ENCODE measurements at places on chromosomes 7 and 10.

DNA sequence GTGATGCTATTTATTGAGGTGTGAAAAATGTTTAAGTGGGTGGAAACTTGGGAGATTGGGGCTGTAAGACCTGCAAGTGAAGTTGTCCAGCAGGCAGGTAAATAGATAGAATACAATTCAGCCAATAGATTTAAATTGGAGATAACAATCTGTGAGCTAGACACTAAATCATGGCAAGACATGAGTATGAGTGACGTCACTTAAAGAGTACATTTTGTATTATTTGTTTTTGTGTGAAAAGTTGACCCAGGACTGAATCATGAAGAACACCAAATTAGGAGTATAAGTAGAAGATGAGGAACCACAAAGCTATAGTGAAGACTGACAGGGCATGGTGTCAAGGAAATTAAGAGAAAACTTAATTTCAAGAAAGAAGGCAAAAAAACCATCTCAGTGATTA is 249.1 kb upstream of the SEMA3C start:
- no peak for DNase-seq

- DNase-seq: no peak
Observed at GRCh38 chr10:13853854-13854253, 267.1 kb downstream of the PRPF18 start.

GRCh38 chr7:17554341-17555015 is 256.0 kb downstream of the AHR start:
- DNase-seq: no peak

GRCh38 chr10:58757352-58758065 is 244.8 kb downstream of the BICC1 start:
- no peak for DNase-seq

GRCh38 chr10:14089556-14090292 is 241.0 kb downstream of the FRMD4A start:
- DNase-seq: no peak

GRCh38 chr10:76883596-76883995 is 754.0 kb downstream of the KCNMA1 start:
- DNase-seq: no peak

- no peak for DNase-seq
Observed at GRCh38 chr10:14123139-14123538, 207.6 kb downstream of the FRMD4A start.

DNA sequence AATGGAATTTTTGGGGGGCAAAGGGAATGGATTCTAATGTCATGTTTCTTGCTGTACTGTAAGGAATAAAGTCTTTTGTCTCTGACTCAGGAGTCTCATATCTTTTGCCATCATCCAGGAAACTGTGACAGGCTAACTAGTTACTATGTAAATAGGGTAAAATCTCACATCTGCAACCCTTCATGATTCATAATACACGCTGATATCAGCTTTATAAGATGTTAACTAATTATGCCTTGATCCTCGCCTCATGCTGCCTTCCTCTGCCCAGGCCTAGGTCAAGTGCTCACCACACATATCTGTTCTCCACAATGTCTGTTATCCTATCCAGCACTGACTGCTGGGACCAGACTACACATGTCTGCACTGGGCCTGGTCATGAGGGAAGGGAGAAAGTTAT is 81.3 kb upstream of the CXCL12 start:
- DNase-seq: no peak

GRCh38 chr10:4067531-4067930 is 282.5 kb upstream of the KLF6 start:
- DNase-seq: no peak

DNA sequence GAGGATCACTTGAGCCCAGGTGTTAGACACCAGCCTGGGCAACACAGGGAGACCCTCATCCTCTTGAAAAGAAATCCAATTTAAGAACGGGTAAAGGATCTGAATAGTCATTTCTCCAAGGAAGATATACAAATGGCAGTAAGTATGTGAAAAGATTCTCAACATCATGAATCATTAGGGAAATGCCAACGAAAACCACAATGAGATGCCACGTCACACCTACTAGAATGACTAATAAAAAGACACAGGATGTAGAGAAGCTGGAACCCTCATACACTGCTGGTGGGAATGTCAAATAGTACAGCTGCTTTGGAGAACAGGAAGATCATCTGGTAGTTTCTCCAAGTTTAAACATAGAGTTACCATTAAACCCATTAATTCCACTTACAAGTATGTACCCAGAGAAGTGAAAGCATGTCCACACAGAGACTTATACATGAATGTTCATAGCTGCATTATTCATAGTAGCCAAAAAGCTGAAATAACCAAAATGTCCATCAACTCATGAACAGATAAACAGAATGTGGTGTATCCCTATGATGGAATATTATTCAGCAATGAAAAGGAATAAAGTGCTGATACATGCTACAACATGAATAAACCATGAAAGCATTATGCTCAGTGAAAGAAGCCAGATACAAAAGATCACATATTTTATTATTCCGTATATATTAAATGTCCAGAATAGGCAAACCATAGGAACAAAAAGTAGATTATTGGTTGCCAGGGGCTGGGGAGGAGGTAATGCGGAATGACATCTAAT is 13.1 kb upstream of the ZMIZ2 start:
- no peak for DNase-seq

DNA sequence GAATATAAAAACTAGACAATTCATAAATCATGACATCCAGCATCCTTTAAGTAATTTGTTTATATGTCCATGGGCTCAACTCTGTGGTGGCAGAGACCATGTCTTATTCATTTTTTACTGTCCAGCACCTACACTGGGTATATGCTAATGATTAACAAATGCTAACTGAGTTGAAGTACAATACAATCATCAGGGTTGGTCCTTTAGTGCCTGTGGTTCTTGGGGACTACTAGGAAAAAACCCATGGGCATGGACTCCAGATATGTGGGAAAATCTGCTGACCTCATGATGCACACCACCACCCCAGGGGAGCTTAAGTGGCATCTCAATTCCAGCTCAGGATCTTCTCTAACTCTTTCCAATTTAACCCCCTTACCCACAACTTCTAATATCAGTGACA is 85.3 kb upstream of the YAE1 start:
- DNase-seq: no peak

DNA sequence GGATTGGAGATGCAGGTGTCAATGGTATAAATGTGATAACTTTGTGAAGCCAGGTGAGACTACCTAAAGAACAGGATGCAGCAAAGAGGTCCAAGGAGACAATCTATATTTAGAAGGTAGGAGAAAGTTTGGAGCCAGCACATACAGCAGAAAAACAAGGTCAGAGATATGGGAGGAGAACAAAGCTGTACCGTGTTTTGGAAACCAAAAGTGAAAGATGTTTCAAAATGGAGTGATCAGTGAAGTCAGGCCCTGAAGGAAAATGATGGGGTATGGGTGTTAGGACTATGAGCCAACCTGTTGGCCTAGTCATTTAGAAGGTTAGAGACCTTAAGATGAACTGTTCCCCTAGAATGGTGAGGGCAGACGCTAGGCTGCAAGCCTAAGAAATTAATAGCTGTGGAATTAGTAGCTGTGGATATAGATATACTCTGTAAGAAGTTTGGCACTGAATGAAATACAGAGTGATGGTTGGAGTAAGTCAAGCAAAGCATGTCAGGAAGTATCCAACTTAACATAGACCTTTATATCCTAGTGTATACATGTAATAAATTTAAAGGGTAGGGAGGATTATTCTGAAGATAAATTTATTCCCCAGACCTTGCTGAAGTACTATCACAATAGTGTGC is 149.8 kb upstream of the WNT16 start:
- no peak for DNase-seq

- no peak for DNase-seq
Observed at GRCh38 chr7:27183682-27184336, 1.2 kb downstream of the HOXA11 start.

DNA sequence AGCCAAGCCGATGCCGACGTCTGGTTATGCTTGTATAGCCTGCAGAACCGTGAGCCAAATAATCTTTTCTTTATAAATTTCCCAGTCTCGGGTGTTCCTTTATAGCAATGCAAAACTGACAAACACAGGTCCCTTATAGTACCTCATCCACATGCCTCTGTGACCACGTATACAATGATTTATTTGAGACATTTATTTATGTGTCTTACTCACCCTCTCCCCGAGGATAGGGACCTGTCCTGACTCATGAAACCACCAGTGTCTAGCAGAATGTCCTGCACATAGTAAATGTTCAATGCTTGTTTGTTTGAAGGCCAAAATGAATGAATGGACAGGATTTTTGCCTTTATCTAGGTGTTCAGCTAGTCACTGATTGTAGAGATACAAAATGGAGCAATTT is 147.9 kb upstream of the FZD8 start:
- no peak for DNase-seq

DNA sequence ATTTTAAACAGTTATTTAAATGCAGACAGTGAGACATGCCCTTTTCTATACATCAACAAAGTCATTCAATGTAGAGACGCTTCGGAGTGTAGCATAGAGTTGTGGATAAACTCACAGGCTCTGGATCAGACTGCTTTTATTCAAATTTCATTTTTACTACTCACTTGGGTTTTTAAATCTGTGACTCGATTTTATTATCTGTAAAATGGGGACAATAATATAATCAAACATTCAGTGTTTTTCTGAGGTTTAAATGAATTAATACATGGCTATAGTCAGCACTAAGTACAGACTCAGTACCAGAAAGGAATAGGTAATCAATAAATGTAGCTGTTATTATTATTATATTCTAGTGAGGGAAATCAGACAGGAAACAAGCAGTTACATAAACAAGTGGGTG is 43.4 kb downstream of the THSD7A start:
- no peak for DNase-seq

GRCh38 chr7:108234971-108235450 is 104.8 kb upstream of the LAMB4 start:
- peak; percentile 25 for DNase-seq
